ENCODE measurements at places on chromosomes 3 and 15.

- no peak for DNase-seq
Measured at GRCh38 chr3:136651581-136651980, 100.6 kb downstream of the STAG1 start.

DNA sequence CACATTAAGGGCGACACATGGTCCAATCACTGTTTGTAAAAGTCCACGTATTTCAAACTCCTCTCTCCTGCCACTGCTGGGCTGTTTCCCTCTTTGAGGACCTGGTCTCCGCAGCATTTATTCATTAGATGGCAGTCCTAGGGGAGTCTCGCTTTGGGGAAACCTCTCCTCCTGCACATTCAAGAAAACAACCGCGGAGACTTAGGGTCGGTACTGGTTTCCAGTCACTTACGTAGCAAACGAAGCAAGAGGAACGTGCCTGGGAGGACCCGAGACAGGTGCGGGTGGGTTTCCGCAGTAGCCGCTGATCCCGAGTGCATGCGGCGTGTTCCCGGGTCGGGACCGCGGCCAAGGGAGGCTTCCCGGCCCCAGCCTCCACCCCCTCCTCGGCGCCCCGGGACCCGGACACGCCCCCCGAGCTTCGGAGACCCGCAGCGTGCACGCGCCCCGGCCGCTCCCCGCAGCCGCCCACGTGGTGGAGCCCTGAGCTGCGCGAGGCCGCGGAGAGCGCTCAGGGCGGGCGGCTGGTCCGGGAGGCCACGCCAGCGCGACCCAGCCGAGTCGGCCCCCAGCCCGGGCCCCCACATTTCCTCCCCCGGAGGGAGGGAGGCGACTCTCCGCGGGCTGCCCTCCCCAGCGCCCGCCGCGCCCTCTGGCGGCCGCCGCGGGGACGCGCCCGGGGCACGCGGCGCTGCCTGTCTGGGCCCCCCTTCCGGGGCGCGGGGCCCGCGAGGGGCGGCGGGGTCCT is 1.1 kb upstream of the IGF1R start:
- peak; percentile 71 for DNase-seq

- DNase-seq: no peak
Measured at GRCh38 chr3:14485981-14486380, 54.2 kb downstream of the GRIP2 start.

DNA sequence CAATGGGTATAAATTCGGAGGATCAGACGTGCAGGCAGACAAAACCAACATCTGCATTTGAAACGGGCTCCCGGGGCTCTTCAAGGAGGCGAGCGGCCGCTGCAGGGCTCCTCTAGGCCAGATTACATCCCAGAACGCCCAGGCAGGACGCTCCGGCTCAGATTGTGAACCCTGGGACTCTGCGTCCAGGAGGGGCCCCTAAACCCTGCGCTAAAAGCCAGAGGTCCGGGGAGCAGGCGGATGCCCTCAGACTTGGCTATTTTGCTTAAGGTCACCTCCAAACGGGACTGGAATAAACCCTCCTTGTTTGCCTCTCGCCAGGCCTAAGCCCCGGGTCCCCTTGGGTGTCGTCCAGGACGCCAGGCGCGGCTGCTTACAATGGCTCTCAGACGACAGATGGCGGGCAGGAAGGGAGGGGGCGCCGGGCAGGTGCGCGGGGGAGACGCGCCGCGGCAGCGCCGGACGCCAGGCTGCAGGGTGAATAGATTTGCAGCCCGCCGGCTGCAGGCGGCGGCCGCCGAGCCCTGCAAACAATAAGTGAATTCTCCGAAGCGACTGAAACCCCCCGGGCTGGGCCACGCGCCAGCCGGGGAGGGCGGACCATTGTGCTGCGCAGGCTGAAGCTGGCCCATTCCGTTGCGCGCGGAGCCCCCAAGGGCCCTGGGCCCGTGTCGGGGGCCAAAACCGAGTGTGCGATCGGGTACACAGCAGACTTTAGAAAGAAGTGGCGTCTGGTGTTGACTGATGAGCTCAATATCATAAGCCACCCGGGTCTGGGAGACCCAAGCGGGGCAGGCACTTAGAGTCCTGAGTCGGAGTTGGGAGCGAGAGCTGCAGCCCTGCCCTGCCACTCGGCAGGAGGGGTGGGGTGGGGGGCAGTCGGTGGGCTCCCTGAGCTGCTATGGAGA is 32.3 kb upstream of the AMOTL2 start:
- DNase-seq: peak; percentile 89

DNA sequence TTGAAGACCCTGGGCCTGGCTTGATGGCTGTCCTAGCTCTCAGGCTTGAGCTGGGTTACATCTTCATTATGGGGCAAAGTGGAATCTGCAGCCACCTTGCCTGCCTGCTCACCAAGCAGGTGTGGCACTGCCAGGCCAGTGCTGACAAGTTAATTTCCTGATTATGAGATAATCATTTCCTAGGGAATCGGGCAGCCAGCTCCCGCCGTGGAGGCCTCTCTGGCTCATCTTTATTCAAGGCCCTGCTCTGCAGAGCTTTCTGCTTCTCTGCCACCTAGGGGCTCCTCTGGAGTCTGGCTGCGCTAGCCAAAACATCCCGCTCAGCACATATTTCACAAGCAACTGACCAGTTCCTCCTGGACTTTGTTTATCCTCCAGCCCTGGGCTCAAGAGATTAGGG is 9.9 kb downstream of the LOXL1 start:
- no peak for DNase-seq

GRCh38 chr3:9036404-9037131 is 73.3 kb upstream of the RAD18 start:
- DNase-seq: peak; percentile 41

DNA sequence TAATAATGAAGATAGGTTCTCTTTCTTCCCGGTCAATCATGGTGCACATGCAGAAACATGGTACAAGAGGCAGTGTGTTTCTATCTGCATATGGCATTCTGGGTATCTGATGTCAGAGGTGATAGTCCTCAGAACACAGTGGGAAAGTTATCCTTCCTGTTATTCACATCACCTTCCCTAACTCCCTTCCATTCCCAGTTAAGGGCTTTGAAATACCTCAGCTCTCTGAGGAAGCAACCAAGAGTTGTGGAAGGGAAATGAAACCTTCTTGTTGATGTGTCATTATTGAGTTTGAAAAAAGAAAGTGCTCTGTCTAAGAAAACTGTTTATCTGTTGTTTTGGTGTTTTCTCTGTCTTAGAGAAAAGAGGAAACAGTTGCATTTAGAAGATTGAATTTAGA is 21.9 kb upstream of the P2RY13 start:
- DNase-seq: no peak

DNA sequence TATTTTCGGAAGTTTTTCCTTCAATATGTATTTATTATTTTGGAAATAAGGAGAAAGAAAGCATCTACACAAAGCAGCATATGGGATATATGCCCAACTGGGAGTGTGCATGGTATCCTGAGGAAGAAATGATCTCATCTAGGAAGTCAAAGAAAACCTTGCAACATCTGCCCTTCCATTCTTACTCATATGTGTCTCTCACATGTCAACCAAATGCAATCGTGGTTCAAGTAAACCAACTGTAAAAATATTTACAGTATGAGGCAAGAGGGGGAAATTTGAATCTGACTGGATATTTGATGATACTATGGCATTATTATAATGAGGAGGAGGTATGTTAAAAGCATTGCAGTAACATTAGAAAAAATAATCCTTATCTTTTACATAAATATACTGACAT is 3.2 kb upstream of the SCG3 start:
- no peak for DNase-seq

DNA sequence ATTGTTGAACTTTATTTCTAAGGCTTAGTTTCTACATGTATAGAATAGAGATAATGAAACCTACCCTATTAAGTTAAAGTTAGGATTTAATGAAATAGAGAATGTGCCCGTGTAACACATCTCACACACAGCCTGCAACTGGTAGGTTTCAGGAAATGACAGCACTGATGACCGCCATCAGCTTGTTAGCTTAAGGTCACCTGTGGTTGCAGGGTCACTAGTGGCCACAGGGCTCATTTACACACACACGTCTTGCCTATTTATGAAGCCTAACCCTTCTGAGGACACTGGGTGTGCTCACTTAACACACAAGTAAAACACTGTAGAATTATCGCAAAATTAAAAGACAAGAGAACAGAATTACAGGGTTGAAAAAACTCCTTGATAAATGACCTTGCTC is 20.1 kb downstream of the CHRM5 start:
- DNase-seq: no peak

GRCh38 chr15:39376371-39376909 is 204.4 kb upstream of the THBS1 start:
- DNase-seq: no peak

GRCh38 chr3:98623572-98624280 is 30.3 kb upstream of the CPOX start:
- DNase-seq: no peak

DNA sequence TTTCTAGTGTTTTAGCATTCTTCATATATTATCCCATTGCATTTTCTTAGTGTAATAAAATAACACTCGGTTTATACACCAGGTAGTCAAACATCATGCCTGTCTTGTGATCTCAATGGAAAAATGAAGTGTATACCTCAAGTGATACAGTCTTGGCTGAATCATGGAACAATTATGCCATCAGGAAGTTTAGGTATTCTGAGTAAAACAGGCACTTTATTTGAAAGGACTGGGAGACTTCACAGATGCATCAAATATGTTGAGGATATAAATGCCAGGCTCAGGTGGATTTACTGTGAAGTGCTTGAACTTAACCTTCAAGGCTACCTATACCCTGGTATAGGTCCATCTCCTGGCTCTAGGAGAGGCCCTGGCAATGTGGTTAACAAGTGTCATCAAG is 8.5 kb downstream of the TGFBR2 start:
- DNase-seq: no peak

GRCh38 chr3:65811892-65812291 is 226.8 kb downstream of the MAGI1 start:
- DNase-seq: no peak

GRCh38 chr15:69947394-69947793 is 150.3 kb downstream of the TLE3 start:
- DNase-seq: no peak

- no peak for DNase-seq
Measured at GRCh38 chr15:39243396-39243795, 337.5 kb upstream of the THBS1 start.

GRCh38 chr3:33732394-33732793 is 14.3 kb upstream of the CLASP2 start:
- DNase-seq: no peak

DNA sequence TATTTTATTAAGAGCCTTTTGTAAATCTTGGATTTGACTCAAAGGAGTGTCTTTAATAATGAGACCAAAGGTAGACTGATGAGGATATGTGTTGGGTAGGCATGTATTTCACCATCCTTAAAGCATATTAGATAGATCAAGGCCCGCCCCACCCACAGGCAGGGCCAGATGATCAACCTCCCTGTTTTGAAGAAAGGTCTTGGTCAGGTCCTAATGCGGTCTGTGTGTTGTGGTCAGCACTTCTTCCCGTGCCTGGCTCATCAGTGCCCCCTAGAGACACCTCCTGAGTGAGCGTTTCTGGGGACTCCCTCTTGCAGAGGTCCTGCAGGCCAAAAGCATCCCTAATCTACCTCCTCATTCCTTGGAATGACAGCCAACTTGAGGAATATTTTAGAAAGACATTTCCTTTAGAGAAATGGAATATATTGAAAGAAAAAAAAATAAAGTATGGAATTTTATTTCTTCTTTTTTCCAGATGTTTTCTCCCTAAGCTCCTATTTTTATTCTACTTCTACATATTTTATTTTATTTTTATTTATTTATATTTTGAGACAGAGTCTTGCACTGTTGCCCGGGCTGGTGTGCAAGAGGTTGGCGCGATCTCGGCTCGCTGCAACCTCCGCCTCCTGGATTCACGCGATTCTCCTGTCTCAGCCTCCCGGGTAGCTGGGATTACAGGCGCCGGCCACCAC is 6.0 kb downstream of the TM4SF4 start:
- peak; percentile 63 for DNase-seq
